Activated CD4-positive, alpha-beta T cell treated with anti-CD3 and anti-CD28 coated beads for 36 hours (primary cell): ENCODE measurements at places on chromosomes 12 and 14. TPM values are rescaled to one million over a fixed set of nuclear protein-coding genes. Genes with fewer than 3 reads are reported as not detected.

DNA sequence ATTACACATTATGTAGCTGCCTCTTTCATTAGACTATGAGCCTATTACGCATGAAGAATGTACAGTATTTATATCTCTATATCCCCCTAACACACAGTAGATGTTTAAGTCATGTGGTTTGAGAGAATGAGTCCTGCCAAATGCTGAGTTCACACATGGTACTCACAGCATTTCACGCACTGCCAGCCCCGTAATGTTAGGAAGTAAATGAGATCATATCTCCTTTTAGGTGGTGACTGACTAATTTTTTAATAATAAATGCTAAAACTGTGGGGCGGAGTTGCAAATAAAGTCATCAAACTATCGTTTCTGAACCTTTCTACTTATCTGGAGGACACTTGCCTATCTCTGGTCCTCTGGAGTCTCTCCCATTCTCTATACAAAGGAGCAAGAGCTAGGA, 343.8 kb downstream of the ADAMTS20 start:
- H3K27me3 ChIP-seq = no peaks in the 10 kb centered on the region
- H3K4me1 ChIP-seq = peaks cover 2% of the 10 kb centered on the region
- no peaks in the 10 kb centered on the region for H3K36me3 ChIP-seq
- H3K4me3 ChIP-seq = no peak overlapping the region

HNF1A gene
- not detected for total RNA-seq

DNA sequence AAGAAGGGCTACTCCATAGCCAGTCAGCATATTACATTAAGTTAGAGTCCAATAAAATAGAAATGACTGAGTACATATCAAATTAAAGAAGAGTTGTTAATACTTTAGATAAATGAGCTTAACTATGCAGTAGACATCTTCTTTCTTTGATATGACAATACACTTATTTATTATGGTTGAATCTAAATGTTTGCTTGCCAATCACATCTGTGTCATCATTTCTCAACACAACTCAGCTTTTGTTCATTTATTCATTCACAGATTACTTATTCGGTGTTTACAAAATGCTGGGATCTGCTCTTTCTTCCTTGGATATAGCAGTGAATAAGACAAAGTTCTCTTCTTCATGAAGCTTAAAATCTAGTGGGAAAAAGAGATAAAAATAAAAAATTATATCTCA, 614.6 kb upstream of the ATP2B1 start:
- DNase-seq = no peak
- no peaks in the 10 kb centered on the region for H3K4me1 ChIP-seq
- H3K27me3 ChIP-seq = peaks cover 3% of the 10 kb centered on the region
- H3K27ac ChIP-seq = no peak overlapping the region
- no peak overlapping the region for H3K4me3 ChIP-seq
- no peaks in the 10 kb centered on the region for H3K36me3 ChIP-seq

DNA sequence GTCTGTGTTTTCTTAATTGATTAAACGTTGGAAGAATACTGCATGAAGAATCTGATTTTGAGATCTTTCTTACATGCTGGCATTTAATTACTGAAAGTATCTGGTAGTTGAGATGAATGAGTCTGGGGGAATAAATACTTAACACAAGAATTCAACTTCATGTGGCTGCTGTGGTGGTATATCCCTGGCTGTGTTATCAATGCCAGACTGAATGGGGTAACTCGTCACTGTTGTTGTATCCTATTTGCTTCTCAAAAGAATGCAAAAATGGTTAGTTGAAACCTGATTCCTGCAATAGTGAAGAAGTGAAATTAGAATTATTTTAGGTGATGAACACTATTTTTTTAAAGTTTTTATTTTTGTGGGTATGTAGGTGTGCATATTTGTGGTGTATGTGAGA, 72.5 kb downstream of the HMGA2 start:
- peaks cover 18% of the 10 kb centered on the region for H3K27me3 ChIP-seq
- no peak overlapping the region for H3K4me3 ChIP-seq
- H3K27ac ChIP-seq = no peak overlapping the region
- H3K4me1 ChIP-seq = no peaks in the 10 kb centered on the region

SLC8B1 gene
- 17.9 TPM for total RNA-seq
